ENCODE measurements at places on chromosomes 3 and 15.

GRCh38 chr3:33007776-33008175, 56.3 kb downstream of the CCR4 start:
- DNase-seq: no peak

GRCh38 chr3:185709251-185709955, 115.4 kb downstream of the IGF2BP2 start:
- DNase-seq: no peak

DNA sequence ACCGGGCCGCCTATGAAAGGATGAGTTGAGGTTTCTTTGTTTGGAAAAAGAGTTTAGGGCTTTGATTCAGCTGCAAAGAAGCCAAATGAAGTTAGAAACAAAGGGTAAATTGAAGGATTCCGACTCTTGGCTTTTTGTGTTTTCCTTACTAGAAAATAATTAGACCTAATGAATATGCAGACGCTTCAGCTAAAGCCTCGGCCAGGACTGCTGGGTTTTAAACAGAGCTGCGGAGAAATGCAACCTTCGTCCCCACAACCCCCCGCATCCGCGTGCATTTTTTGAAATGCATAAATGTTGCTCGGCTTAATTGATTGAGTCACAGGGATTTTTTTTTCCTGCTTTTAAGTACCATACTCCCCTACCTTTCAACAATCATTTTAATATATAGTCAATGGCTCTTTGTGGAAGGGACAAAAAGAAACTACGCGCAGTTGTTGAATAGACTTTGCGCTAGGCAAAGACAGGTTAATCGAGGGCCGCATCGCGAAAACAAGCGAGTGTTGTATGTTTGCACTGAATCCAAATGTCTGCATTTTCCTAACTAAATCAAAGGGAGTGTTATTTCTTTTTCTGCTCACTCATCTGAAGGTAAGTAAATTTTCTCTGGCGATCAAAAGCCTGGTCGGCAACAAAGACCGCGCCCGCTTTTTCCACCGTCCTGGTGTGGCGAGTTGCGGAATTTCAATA, 1.3 kb upstream of the ZIC4 start:
- DNase-seq: no peak

DNA sequence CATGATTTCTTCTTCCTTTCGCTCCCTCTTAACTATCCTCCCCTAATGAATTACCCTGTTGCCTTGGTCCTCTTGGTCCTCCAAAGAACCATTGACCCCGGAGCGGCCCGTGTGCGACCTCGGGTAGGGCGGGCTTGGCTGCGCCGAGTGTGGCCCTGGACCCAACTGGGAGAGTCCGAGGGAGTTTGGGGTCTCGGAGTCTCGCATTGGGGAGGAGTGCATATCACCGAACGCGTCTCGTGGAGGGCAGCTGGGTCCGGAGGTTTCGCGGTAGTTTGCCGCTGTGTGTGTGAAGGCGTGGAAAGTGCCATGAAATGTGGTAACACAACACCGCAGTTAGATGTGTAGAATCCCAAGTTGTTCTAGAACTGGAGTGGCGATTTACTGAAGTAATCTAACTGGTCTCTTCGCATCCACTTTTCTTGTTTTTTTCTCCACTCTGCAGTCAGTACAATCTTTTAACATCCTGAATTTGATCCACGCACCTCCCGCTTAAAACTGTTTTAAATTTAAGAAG, 363 bp downstream of the GTF2E1 start:
- no peak for DNase-seq

- DNase-seq: no peak
Observed at GRCh38 chr15:67114846-67115585, 49.6 kb downstream of the SMAD3 start.

- DNase-seq: no peak
Observed at GRCh38 chr3:193489949-193490348, 64.7 kb downstream of the ATP13A4 start.

DNA sequence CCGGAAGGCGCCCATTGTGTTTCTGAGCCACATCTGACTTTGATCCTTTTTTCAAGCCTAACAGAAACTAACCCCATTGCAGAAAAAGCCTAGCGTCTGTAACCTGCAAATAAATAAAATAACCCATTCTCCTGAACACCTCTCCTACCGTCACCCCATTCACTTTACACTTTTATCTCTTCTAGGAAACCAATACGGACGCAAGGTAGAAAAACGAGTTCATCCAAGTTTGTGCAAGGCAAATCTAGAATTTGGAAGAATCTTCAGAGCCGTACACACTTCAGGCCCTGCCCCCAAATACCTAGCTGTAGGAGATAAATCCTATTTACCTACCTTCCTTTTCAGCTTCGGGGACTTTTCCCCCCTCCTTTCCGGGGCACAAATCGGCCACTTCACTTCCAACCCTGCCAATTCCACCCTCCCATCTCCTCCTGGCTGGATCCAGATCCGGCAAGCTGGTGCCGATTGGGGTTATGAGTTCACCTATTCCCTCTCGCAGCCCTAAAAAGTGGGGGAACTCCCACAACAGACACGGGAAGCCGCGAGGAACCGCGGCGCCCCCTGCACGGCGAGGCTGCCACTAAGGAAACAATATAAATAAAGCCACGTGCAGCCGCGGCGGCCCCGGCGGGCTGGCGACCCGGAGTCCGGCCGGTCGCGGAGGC, 987 bp downstream of the PRTG start:
- DNase-seq: no peak

- DNase-seq: no peak
Observed at GRCh38 chr15:71570736-71571135, 239.6 kb upstream of the NR2E3 start.

GRCh38 chr3:141391298-141391990, 23.1 kb downstream of the ZBTB38 start:
- DNase-seq: no peak

GRCh38 chr3:138799822-138800221, 34.9 kb downstream of the PIK3CB start:
- DNase-seq: no peak

- DNase-seq: no peak
Observed at GRCh38 chr15:78551902-78552301, 11.7 kb downstream of the PSMA4 start.

DNA sequence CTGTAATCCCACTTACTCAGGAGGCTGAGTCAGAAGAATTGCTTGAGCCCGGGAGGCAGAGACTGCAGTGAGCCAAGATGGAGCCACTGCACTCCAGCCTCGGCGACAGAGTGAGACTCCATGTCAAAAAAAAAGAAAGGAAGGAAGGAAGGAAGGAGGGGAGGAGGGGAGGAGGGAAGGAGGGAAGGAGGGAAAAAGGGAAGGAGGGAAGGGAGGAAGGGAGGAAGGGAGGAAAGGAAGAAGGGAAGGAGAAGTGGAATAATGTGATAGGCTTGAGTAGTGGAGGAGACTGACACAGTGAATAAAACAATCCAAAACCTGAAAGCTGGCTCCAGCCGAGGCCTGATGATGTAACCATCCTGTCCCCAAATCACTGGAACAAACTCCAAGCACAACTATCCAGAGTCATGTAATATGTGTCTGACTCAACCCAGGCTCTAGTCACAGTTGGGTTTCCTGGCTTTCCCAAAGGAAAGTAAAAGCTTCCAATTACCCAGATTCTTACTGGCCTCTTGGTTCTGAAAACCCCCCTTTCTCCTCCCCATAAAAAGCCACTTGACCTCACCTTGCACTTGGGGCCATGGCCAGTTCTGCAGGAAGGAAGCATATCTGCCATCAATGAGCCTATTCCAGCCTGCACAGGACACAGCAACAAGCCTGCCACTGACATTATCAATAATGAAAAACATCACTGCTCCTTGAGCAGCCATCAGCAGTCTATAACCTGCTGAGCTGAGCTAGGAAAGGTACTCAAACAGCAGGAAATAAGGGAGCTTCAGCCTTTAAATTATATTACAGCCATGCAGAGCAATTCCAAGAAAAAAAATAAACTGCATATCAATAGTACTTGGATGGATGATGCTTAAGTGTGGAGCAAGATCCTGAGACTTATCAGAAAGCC, 48.3 kb downstream of the MB21D2 start:
- DNase-seq: no peak

- no peak for DNase-seq
Observed at GRCh38 chr3:122942937-122943827, 84.4 kb downstream of the SEMA5B start.

All from NCI-H187 (cell line).